Endothelial cell of umbilical vein (primary cell): ENCODE measurements at places on chromosomes 1 and 21. TPM values are rescaled to one million over a fixed set of nuclear protein-coding genes. Genes with fewer than 3 reads are reported as not detected.

Gene CERS2
- polyA plus RNA-seq: 143 and 158 TPM in 2 replicates

Gene CFAP141
- polyA plus RNA-seq: not detected in 2 replicates

Gene MIGA1
- 2.0 and 2.8 TPM in 2 replicates for polyA plus RNA-seq

Gene AVPR1B
- polyA plus RNA-seq: not detected in 2 replicates

Gene ADCY10
- 0.11 TPM in 1 of 2 replicates, not detected in the other for polyA plus RNA-seq

Gene CTPS1
- 19.2 and 24.9 TPM in 2 replicates for polyA plus RNA-seq

Gene PSMD4
- 251 and 266 TPM in 2 replicates for polyA plus RNA-seq

Gene ESRRG
- not detected in 2 replicates for polyA plus RNA-seq

Gene CNR2
- not detected in 2 replicates for polyA plus RNA-seq

Gene LAD1
- not detected in 2 replicates for polyA plus RNA-seq

- no peaks in the 10 kb centered on the region for H3K36me3 ChIP-seq
- no peak for DNase-seq
- H3K4me3 ChIP-seq: no peak overlapping the region
Observed at GRCh38 chr1:160837558-160838205, 25.0 kb downstream of the CD244 start.

GRCh38 chr1:9037476-9038337 is 11.5 kb upstream of the SLC2A7 start:
- H3K4me1 ChIP-seq: no peaks in the 10 kb centered on the region
- H3K4me3 ChIP-seq: no peak overlapping the region
- H3K36me3 ChIP-seq: no peaks in the 10 kb centered on the region
- H3K27me3 ChIP-seq: peaks cover 12% of the 10 kb centered on the region
- DNase-seq: no peak

- no peaks in the 10 kb centered on the region for H3K27me3 ChIP-seq
- H3K4me3 ChIP-seq: no peak overlapping the region
- no peaks in the 10 kb centered on the region for H3K4me1 ChIP-seq
Observed at GRCh38 chr21:45030682-45031570, 43.5 kb upstream of the ADARB1 start.

DNA sequence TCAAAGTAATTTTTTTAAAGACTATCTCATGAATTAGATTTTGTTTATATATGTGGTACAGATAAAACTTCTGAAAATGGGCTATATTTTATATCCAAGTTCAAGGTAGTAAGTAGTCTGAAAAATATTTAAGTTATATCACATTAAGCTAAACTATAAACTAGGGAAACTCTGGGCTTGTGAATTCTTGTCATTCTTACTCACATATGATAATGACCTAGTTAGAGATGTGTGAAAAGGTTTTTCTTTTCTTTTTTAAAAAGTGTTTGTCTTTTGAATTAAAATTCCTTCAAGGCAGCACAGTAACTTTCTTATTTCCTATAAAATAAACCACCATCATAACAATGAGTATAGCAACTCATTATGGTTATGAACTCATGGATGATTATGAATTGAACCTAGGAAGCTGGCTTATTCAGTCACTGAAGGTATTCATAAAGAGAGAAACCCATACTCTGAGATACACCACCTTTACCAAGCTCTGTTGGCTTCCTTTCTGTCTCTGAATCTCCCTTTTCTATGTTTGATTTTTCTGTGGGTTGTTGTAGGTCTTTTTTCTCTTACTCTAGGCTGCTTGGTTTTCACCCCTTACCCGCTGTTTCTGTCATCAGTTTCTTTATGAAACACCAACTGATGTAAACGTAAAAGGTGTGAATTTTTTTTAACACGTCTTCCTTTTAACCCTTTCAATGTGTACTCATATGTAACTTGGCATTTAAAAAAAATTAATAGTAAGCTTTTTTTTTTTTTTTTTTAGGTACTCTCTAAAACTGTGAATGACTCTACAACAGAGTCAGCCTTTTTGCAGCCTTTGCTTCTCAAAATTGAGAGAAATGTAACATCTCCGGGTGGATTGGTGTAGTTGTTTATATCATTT is 25.2 kb downstream of the IL12RB2 start:
- no peak overlapping the region for H3K27ac ChIP-seq
- no peak overlapping the region for H3K4me3 ChIP-seq
- no peaks in the 10 kb centered on the region for H3K4me1 ChIP-seq
- peaks cover 6% of the 10 kb centered on the region for H3K27me3 ChIP-seq
- H3K36me3 ChIP-seq: no peaks in the 10 kb centered on the region
- no peak for DNase-seq

- H3K4me1 ChIP-seq: no peaks in the 10 kb centered on the region
- peaks cover 10% of the 10 kb centered on the region for H3K27me3 ChIP-seq
- peak; percentile 40 for DNase-seq
- H3K4me3 ChIP-seq: no peak overlapping the region
Observed at GRCh38 chr1:159122005-159122621, 45.5 kb upstream of the AIM2 start.

- no peak overlapping the region for H3K4me3 ChIP-seq
- no peak for DNase-seq
- peak overlapping the region; percentile 40 for H3K27ac ChIP-seq
- H3K27me3 ChIP-seq: no peaks in the 10 kb centered on the region
Observed at GRCh38 chr21:25939396-25939761, 204.6 kb downstream of the GABPA start.

- no peaks in the 10 kb centered on the region for H3K36me3 ChIP-seq
- no peak overlapping the region for H3K4me3 ChIP-seq
- DNase-seq: no peak
- no peak overlapping the region for H3K27ac ChIP-seq
- no peaks in the 10 kb centered on the region for H3K4me1 ChIP-seq
Observed at GRCh38 chr1:201265756-201266155, 17.6 kb upstream of the PKP1 start.

DNA sequence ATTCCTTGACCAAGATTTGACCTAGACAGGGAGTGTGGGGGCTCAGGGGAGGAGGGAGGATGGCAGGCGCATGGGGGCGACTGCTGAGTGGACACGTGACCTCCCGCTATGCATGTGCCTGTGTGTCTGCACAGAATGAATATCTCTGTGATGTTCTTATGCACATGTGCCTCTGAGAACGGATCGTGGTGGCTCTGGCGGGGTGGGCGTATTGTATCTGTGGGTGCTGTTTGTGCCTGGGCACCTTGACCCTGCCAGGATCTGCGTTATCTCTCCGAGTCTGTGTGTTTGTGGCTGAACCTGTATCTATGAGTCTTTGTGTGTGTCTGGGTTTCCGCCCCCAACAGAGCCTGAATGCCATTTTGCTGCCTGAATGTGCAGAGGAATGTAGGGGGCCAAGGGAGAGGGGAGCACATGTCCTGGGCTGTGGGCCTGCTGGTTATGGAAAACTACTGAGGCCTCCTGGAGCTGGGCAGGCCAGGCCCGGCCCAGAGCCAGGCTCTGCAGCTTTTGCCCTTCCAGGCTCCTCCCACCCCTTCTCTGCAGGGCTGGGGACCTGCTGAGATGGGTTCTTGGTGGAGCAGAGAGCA is 102.5 kb downstream of the EBNA1BP2 start:
- no peaks in the 10 kb centered on the region for H3K4me1 ChIP-seq
- no peak overlapping the region for H3K27ac ChIP-seq
- H3K4me3 ChIP-seq: no peak overlapping the region
- H3K36me3 ChIP-seq: no peaks in the 10 kb centered on the region
- H3K27me3 ChIP-seq: no peaks in the 10 kb centered on the region

DNA sequence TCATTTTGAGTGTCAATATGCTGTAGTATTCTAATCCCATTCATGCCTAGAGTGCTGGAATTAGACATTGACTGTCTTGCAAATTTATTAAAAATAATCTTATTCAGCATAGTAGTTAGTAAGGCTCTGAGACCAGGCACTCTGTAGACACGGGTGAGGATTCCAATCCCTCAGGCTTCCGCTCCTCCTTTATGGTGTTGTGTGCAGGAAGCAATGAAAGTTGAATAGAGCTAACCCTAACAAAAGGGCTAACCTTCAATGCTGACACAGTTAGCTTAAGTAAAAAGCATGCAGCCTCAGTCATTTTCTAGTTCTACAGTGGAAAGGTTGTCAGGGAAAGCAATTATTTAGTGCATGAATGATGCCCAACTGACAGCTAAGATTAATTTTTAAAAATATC is 199.6 kb upstream of the SGIP1 start:
- peak overlapping the region; percentile 92 for H3K4me3 ChIP-seq
- H3K4me1 ChIP-seq: peaks cover 50% of the 10 kb centered on the region
- H3K27me3 ChIP-seq: no peaks in the 10 kb centered on the region

- no peak overlapping the region for H3K4me3 ChIP-seq
- no peak overlapping the region for H3K27ac ChIP-seq
- DNase-seq: no peak
- no peaks in the 10 kb centered on the region for H3K4me1 ChIP-seq
- H3K27me3 ChIP-seq: no peaks in the 10 kb centered on the region
Observed at GRCh38 chr1:238981317-238981933, 404.9 kb upstream of the CHRM3 start.

DNA sequence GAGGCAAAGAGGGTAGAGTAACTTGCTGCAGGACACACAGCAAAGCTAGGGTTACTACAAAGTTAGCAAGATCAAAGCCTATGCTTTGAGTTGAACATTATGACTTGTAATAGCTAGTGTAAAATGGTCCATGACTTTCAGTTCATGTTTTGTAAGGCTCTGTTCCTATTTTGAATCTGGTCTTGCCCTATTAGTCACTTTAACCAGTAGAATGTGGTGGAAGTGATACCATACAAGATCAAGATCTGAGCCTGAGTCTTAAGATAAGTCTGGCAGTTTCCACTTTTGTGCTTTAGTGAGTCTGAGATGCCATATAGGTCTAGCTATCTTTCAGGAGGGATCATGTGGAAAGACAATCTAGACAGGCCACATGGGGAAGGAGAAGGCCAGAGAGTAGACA is 282.1 kb upstream of the BRINP3 start:
- no peak overlapping the region for H3K27ac ChIP-seq
- no peaks in the 10 kb centered on the region for H3K4me1 ChIP-seq
- no peaks in the 10 kb centered on the region for H3K27me3 ChIP-seq
- no peak overlapping the region for H3K4me3 ChIP-seq
- H3K36me3 ChIP-seq: no peaks in the 10 kb centered on the region

DNA sequence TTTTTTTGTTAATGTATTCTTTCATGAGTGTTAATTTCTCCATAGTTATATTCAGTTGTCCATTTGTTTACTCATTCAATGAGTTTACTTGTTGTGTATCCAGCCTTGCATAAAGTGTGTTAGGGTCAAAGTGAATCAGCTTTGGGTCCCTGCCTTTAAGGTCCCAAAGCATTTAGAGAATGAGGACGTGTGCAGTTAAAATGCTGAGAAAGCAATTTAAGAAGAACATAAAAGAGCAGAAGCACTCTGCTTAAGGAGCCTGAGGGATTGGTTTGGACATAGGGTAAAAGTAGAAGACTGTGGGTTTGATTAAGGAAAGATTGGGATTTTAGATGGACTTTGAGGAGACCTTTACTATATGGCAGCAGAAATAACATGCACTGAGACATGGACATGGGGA is 3.5 kb downstream of the OR14I1 start:
- H3K27ac ChIP-seq: no peak overlapping the region
- no peaks in the 10 kb centered on the region for H3K27me3 ChIP-seq
- H3K4me3 ChIP-seq: no peak overlapping the region
- no peak for DNase-seq

DNA sequence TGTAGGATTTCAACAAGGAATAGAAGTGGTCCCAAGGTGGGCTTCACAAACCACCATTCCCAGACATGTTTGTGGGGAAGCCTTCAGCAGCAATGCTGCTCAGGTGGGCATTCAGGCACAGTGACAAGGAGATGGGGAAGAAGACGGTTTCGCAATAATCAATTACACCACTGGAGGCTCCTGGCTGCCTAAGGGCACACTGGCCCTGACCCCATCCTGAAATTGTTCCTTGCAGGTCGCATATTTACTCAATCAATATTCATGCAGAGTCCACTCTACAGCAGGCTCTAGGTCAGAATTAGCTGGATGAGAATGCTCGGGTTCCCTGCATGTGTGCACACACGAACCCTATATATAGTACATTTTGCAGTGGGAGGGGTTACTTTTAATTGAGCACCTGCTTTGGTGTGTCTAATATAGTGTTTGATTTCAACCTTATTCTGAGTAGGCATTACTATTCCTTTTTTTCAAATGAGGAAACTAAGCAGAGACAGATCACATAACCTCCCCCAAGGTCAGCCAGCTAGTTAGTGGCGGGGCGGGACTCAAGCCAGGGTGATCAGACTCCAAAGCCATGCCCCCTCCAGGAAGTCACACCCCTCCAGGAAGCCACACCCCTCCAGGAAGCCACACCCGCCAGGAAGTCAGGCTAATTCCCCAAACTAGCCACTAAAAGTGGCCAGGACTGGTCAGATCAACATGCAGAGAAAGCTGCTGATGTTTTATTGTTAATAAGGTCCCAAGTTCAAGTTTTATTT is 106.5 kb downstream of the HLCS start:
- peak overlapping the region; percentile 90 for H3K27ac ChIP-seq
- peak overlapping the region; percentile 42 for H3K4me3 ChIP-seq
- peak; percentile 58 for DNase-seq
- no peaks in the 10 kb centered on the region for H3K27me3 ChIP-seq
- peaks cover 19% of the 10 kb centered on the region for H3K4me1 ChIP-seq
- H3K36me3 ChIP-seq: no peaks in the 10 kb centered on the region

GRCh38 chr1:38448893-38449292 is 402.3 kb upstream of the POU3F1 start:
- no peaks in the 10 kb centered on the region for H3K36me3 ChIP-seq
- H3K27me3 ChIP-seq: no peaks in the 10 kb centered on the region
- H3K4me1 ChIP-seq: no peaks in the 10 kb centered on the region
- H3K27ac ChIP-seq: no peak overlapping the region
- no peak overlapping the region for H3K4me3 ChIP-seq
- DNase-seq: no peak

GRCh38 chr1:111873460-111874030 is 115.9 kb downstream of the KCND3 start:
- DNase-seq: no peak
- H3K27ac ChIP-seq: no peak overlapping the region
- no peak overlapping the region for H3K4me3 ChIP-seq

GRCh38 chr1:156257711-156258110 is 9.9 kb upstream of the PAQR6 start:
- H3K4me3 ChIP-seq: no peak overlapping the region
- H3K27me3 ChIP-seq: no peaks in the 10 kb centered on the region
- H3K36me3 ChIP-seq: peaks cover 24% of the 10 kb centered on the region

DNA sequence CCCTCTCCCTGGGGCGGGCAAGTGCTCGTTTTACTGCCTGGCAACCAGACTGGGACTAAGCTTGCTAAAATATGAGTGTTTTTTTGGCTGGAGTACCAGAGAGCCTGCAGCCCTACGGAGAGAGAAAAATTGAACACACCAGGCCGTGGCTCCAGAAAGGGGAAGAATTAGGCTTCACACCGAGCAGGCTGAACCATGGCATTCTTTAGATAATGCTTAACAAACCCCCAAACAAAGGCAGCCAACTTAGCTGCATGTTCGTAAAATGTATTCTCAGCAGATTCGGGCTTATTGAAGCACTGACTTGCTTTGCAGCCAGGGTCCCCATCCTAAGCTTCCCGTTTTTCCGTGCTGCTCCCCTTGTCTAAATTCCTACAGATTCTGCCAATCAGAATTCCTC is 76.6 kb downstream of the LMX1A start:
- no peaks in the 10 kb centered on the region for H3K27me3 ChIP-seq
- no peaks in the 10 kb centered on the region for H3K4me1 ChIP-seq
- no peak overlapping the region for H3K27ac ChIP-seq
- no peak overlapping the region for H3K4me3 ChIP-seq

DNA sequence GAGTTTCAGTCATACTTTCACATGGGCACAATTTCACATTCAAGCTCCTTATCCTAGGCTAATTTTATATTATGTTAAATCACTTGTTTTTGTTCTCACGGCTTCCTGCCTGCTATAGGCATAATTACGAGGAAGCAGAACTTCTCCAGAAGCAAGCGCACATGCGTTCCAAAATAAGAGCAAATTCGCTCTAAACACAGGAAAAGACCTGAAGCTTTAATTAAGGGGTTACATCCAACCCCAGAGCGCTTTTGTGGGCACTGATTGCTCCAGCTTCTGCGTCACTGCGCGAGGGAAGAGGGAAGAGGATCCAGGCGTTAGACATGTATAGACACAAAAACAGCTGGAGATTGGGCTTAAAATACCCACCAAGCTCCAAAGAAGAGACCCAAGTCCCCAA is at the start of gene CORT:
Gene CORT, plus strand, starts transcription at position 281 of the 400 bp plus-strand sequence. CDS start 193 bp downstream, outside the sequence.
- no peak within 1 kb of the TSS for H3K4me3 ChIP-seq
- peaks cover 9% of the 10 kb centered on the region for H3K4me1 ChIP-seq
- DNase-seq: no peak
- H3K36me3 ChIP-seq: no peaks in the 10 kb centered on the region
